Effector CD8-positive, alpha-beta T cell (primary cell): ENCODE measurements at places on chromosomes 6 and 20.

GRCh38 chr6:106799031-106799894 lies 169.9 kb downstream of the QRSL1 start:
- DNase-seq: no peak

- DNase-seq: no peak
Measured at GRCh38 chr6:7087491-7087979, 20.2 kb upstream of the RREB1 start.

DNA sequence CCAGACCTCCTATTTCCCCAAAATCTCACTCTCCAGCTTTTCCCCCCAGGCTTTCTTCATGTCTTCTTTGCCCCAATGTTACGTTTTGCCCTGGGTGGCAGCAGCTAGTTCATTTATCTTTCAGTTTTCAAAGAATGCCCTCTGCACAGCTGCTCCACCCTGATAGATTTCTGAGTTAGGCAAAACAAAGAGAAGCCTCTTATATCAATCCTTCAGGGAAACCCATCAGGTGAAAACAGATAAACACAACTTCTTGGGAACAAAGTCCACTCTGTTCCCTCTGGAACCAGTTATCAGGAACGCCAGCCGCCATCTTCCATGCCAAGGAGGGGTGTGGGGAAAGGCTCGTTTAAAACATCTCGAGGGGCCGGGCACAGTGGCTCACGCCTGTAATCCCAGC lies 34.0 kb downstream of the ZBTB9 start:
- DNase-seq: no peak

DNA sequence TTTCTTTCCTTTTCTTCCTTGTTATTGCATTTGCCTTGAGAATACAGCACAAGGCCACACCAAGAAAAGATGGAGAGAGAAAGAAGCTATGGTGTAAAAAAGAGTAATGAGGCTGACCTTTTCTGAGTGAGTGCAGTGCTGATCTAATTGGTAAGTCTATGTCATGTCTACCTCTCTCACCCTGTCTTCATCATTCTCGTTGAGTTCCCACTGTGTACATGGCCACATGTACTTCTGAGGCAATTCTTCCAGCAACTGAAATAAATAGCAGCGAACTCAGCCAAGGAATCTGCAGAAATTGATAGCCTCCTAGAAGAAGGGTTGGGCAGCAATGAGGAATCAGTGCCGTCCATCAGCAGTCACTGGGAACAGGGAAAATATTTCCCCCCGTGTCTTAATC lies 367.2 kb upstream of the SPTLC3 start:
- no peak for DNase-seq

- DNase-seq: no peak
Measured at GRCh38 chr6:100202417-100203194, 208.6 kb upstream of the MCHR2 start.

- DNase-seq: no peak
Measured at GRCh38 chr6:33622456-33623431, 1.6 kb downstream of the ITPR3 start.

GRCh38 chr6:34667481-34668238 lies 28.9 kb downstream of the ILRUN start:
- no peak for DNase-seq

- no peak for DNase-seq
Measured at GRCh38 chr6:87824958-87825491, 123.0 kb upstream of the AKIRIN2 start.

DNA sequence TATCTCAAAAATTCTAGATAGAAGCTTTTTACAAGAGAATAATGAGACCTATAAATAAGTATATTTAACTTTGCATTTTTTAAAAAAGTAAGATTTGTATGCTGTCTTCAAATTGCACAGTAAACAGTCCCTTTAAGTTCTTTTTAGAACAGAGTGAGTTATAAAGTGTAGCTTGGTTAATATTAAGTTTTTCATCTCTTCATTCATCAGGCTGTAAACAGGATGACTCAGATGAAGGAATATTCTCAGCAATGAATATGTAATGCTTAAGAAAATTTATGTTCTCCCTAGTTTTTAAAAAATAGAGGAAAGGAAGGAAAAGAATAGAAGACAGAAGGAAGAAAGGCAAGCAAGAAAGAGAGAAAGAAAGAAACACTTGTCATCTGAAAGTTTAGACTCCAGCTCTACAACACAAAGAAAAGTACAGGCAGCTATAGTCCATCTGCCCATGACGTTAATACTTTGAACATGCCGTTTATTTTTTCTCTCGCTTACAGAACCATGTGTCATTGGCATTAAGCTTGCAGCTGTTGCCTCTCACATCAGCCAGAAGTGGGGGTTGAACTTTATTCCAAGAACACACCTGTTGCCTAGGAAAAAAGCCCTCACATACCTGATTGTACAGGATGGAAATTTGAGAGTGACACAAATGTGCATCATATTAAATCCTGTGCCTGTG lies 36.1 kb downstream of the CAP2 start:
- DNase-seq: no peak

GRCh38 chr20:41293269-41294037 lies 24.1 kb downstream of the ZHX3 start:
- DNase-seq: no peak

GRCh38 chr20:62711703-62712101 lies 3.1 kb downstream of the NTSR1 start:
- no peak for DNase-seq

DNA sequence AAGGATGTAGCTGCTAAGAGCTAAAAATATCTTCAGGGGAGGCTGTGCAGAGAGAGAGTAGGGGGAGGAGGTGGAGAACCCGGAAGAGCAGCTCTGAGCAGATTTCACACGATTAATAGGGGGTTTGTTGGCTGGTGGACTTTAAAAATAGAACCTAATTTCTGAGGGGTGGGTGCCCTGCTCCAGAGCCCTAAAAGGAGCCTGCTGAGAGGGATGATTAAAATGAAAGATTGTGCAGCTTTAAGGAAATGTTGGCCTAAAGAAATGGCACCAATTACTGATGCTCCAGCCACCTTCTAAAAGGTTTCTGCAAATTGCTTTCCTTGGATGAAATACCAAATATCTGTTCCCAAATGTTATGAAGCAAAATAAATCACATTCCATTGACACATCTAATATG lies 202.8 kb upstream of the BTBD3 start:
- DNase-seq: no peak

GRCh38 chr20:57809661-57810172 lies 99.9 kb upstream of the PMEPA1 start:
- DNase-seq: no peak

DNA sequence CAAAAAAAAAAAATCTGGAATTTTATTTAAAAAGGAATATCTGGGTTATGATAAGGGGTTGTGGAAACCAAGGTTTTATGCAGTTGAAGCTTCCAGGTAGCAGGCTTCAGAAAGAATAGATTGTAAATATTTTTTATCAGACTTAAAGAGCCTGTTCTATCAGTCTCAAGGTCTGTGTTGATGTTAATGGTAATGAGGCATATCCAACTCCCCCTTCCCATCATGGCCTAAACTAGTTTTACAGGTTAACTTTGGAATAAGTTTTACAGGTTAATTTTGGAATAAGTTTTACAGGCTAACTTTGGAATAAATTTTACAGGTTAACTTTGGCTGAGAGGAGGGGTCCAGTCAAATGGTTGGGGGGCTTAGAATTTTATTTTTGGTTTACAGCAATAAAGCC lies 92.4 kb downstream of the CD24 start:
- DNase-seq: no peak

- DNase-seq: no peak
Measured at GRCh38 chr6:11731423-11731822, 47.2 kb downstream of the ADTRP start.

DNA sequence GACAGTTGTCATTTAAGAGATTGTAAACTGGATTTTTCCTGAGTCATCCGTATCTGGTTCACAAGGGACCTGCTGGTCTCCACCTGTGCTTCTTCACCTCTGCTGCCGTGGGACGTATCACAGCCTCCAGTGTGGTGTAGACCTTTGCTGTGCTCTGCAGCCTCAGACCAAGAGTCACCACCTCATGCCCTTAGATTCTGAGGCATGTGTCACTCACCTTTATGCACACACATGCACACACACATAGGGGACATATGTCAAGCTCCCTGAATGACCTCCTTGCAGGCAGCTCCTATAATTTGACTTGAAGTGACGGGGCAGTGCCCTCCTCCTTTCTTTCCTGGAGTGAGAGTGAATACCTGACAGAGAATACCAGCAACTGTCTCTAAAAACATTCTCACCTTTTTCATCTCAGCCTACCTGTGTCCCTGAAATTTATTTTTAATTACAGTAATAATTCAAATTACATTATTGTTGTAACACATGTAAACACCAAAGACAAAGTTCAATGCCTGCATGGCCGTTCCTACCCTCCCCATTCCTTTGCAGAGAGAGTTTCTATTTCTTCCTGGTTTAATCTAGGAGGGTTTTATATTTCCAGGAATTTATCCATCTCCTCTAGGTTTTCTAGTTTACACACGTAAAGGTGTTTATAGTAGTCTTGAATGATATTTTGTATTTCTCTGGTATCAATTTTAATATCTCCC lies 3.5 kb downstream of the SLC17A4 start:
- DNase-seq: no peak

GRCh38 chr6:77092971-77093370 lies 370.3 kb downstream of the HTR1B start:
- no peak for DNase-seq

GRCh38 chr6:53960311-53960710 lies 150.9 kb upstream of the MLIP start:
- DNase-seq: no peak

- DNase-seq: no peak
Measured at GRCh38 chr20:63311833-63312243, 18.9 kb downstream of the COL20A1 start.

DNA sequence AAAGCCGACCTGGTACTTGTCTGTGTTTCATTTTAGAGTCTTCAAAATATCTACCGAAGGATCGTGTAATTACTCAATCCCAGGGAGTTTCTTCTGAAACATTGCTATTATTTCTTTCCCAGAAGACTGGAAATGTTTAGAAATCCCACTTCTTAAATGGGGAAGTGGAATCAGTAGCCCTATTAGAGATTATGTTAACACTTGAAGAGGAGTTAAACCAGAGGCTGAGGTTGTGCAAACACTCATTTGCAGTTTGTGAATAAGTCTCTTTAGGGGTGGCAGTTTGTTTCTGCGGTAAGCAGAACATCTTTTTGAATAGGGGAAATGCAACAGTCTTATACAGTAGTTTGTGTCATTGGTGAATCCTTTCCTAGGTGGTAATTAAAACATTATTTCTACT lies 21.3 kb downstream of the DSP start:
- DNase-seq: no peak

DNA sequence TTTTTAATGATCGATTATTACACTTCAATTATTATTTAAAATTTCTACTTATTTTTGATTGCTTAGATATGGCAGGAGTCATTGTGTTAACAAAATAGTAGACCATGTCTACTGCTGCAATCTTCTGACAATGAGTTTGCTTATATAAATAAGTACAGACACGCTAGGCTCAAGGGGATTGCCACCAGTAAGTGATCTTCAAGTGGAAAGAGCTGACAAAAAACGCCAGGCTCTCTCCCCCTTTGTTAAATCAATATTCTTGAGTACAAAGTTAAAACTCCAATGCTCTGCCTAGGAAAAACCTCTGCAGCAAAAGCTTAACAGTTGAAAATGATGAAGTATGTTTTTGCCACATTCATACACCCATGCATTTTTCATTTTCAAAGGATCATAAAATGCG lies 738.1 kb downstream of the HDGFL1 start:
- DNase-seq: no peak

- DNase-seq: no peak
Measured at GRCh38 chr20:56454754-56455153, 13.7 kb upstream of the RTF2 start.

DNA sequence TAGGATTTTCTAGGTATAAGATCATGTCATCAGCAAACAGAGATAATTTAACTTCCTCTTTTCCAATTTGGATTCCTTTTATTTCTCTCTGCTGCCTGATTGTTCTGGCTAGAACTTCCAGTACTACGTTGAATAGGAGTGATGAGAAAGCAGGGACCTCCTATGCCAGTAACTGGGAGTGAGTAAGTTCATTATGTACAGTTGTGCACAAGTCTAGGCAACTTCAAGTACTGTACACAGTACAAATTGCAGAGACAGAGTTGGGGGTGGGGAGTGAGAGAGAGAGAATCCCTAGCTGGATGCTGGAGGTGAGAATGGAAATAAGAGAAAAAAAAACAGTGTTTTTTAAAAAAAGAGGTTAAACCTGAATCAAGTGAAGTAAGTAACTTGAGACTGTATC lies 210.2 kb downstream of the MMUT start:
- no peak for DNase-seq

DNA sequence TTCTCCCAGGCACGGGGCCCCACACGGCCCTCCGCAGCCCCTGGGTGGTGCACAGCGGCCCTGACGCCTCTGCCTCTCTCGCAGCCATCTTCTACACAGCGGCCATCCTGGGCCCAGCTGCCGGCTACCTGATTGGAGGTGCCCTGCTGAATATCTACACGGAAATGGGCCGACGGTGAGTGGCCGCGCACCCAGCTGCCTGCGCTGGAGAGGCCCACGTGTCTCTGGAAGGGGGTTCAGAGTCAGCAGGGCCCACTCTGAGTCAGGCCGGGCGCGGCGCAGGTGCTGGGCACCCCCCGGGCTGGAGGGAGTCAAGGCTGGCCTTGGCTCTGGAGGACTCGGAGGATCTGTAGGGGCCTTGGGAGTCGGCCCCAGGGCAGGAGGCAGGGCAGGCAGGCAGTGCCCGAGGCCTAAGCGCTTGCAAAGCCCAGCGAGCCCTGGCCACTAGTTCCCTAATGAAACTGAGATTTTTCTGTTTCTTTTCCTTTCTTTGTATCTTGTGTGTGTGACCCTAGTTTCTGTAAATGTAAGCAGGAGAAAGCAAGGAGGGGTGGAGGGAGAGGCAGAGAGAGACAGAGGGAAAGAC lies 16.4 kb downstream of the SLCO4A1 start:
- no peak for DNase-seq

DNA sequence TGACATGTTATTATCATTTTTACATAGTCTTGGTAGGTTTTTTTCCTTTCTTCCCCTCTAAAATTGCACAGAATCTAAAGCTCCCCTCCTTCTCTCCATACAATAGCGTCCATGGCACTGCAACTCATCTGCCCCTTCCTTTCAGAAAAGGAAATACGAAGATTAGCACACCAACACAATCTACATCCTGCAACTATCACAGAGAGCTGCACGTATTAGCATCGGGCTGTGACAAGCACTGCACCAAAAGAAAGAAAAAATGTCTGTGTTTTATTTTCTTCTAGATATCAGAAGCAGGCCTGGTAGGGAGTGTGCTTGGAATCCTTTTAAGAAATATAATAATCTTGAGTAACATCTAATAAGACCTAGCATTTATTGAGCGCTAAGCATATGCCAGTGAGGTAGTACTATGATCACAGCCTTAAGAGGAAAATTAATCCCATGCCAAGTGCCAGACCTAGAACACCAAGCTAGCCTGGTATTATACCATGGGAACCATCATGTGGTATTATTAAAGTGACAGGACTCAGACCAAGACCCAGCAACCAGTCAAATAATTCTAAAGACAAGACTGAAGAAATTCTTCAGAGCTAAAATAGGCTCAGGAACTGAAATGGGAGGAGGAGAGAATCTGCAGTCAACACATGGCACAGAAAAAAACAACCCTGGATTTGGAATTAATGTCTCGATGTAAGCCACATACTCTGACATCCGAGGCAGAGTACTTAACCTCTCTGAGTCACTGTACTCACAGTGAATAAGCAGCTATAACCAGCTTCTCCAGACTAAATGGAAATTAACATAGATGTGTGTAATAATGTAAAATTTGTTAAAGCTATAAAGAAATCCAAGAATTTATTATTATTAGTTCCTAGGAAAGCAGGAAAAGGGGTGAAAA lies 124.3 kb downstream of the IPCEF1 start:
- DNase-seq: no peak

- no peak for DNase-seq
Measured at GRCh38 chr6:5085648-5086293, 630 bp downstream of the PPP1R3G start.

GRCh38 chr6:99822741-99823512 lies 171.1 kb downstream of the MCHR2 start:
- DNase-seq: no peak
